ENCODE measurements at places on chromosomes 7 and 10. TPM values are rescaled to one million over a fixed set of nuclear protein-coding genes. Genes with fewer than 3 reads are reported as not detected.

Gene LDB3
- 92.0 TPM for total RNA-seq

Gene FAM25G
- total RNA-seq = not detected

DNA sequence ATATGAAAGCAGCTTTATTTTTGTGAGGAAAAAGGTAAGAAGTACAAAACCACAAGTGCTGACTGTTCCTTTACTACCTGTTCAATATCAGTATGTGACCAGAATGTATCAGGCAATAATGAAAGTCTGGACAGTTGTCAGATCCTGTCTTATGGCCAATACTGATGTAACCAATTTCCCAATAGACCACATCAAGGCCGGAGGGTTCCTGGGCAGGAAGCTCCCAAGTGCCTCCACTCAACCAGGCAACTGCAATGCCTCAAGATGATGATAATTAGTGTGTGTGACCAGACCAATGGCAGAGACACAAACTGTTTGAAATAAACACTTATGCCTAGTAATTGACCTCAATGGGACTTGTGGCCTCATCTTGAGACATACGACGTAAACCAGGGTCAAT, 149.4 kb upstream of the ASAH2 start:
- DNase-seq = no peak
- H3K4me3 ChIP-seq = no peak overlapping the region
- H3K27me3 ChIP-seq = peaks cover 3% of the 10 kb centered on the region

DNA sequence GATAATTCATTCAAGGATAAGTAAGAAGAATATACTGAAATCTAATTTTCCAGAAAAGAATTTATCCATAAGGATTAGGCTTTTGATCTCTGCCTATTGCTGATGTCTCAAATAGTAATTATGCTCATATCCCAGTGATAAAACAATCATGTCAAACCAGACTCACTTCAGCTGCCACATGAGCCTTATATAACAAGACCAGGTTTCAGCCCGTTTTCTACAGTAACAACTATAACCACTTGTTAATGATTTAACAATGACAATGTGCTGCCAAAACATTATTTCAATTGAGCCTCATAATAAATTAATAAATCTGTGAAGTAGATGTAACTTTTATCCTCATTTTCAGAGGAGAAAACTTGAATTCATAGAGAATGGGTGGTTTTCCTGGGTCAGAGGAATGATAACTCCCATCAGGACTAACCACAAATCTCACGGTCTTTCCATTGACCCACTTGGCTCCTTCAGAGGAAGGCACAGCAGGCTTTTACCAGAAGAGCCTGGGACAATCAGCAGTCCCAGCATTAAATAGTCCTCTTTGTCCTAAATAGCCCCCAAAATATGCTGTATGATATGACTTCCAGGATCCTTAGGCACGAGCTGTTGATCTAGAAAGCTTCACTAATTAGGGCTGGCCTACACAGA, 42.5 kb upstream of the SLIT1 start:
- DNase-seq = no peak
- no peak overlapping the region for H3K27ac ChIP-seq
- peaks cover 9% of the 10 kb centered on the region for H3K4me1 ChIP-seq
